ENCODE measurements at places on chromosomes 6 and 20.

DNA sequence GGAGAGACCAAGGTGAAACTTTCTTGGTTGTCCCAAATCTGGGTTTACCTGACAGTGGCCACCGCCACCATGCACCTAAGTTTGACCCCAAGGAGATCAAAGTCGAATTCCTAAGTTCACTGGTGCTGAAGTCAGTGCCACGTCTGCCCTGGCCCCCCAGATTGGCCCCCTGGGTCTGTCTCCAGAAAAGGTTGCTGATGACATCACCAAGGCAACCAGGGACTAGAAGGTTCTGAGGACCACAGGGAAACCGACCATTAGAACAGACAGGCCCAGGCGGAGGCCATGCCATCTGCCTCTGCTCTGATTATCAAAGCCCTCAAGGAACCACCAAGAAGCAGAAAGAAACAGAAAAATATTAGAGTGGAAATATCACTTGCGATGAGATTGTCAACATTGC is 91.2 kb downstream of the DLL1 start:
- no peak for DNase-seq

GRCh38 chr6:12679341-12679740 is 37.2 kb upstream of the PHACTR1 start:
- no peak for DNase-seq

GRCh38 chr6:139728876-139729427 is 354.5 kb upstream of the CITED2 start:
- DNase-seq, result no peak

DNA sequence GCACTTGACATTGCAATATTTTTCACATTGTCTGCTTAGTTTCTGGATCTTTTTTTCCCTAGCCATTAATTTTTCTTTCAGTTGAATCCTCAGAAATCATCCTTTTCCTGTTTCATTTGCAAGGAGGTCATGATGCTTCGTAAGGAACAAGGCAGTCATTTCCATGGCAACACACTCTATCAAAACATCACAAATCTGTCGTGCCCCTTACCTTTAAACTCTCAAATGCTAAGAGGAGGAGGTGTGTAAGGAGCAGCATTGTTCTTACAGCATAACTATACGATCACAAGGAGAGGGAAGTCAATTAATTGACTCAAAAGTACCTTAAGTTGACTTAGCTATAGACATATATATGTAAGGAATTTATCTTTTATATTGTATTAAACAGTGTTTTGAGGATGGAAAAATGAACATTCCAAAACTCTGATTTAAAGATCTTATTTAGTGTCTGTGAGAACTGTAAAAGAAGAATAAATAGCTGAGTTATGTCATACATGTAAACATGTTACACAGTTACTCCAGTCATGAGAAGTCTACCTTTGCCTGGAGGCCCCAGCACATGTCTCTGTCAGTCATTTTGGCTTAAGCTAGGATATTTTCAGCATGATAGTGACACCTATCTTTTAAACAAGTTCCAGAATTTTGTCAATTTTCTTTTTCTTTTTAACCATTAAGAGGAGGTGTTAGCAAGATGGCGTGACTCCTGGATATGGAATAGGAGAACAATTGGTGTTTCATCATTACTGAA is 41.6 kb downstream of the CDKAL1 start:
- DNase-seq, result no peak

DNA sequence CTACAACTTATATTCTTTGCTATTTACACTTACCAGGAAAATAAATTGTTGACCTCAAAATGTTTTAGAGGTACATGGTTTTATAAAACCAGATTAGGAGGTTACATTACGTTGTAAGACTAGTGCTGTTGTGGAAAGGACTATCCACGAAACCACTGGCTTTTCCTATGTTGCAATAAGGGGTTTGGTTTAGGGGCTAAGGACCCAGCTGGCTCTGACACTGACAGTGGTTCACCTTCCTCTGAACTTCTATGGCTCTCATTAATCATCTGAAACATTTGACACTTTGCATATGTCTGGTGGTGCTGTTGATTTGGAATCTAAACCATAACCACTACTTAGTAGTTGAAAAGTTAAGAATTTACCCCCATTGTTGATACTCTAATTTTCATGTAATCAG is 186.7 kb downstream of the NKAIN2 start:
- DNase-seq, result no peak

DNA sequence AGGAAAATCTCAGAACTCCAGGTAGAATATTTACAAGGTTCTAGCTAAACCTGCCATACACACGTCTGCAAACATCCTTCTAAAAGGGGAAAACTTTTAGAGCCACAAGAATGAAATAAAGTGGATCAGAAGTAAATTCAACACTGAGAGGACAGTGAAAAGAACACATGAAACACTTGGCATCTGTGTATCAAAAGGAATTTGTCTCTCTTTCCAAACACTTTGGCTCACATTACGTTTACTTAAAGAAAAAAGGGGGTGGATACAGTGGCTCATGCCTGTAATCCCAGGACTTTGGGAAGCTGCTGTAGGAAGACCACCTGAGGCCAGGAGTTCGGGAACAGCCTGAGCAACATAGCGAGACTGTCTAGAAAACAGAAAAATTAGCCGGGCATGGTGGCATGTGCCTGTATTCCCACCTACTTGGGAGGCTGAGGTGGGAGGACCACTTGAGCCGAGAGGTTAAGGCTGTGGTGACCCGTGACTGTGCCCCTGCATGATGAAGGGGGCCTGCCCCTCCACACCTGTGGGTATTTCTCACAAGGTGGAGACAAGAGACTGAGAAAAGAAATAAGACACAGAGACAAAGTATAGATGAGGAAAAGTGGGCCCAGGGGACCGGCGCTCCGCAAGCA is 35.4 kb downstream of the NINL start:
- no peak for DNase-seq

DNA sequence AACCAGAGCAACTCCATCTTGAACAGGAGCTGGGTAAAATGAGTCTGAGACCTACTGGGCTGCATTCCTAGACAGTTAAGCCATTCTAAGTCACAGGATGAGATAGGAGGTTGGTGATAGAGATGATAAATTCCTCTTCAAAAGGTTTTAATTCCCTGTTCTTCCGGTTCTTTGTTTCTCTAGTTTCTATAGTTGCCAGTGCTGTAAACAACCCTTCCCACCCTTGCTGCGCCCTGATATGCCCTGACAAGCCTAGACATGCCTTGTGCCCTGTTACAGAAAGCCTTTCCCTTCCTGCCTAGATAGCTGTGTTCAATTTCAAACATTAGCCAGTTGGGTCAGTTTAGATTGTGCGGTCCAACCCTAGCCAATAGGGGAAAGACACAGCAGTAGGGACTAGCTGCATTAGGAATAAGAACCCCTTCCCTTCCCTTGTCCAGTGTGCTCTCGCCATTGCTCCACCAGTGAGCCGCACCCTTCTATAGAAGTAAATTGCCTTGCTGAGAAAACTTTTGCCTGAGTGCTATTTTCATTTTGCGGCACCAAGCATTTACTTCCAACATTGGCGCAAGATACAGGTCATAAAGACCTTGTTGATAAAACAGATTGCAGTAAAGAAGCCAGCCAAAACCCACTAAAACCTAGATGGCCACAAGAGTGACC is 52.5 kb upstream of the CCN2 start:
- DNase-seq, result no peak

DNA sequence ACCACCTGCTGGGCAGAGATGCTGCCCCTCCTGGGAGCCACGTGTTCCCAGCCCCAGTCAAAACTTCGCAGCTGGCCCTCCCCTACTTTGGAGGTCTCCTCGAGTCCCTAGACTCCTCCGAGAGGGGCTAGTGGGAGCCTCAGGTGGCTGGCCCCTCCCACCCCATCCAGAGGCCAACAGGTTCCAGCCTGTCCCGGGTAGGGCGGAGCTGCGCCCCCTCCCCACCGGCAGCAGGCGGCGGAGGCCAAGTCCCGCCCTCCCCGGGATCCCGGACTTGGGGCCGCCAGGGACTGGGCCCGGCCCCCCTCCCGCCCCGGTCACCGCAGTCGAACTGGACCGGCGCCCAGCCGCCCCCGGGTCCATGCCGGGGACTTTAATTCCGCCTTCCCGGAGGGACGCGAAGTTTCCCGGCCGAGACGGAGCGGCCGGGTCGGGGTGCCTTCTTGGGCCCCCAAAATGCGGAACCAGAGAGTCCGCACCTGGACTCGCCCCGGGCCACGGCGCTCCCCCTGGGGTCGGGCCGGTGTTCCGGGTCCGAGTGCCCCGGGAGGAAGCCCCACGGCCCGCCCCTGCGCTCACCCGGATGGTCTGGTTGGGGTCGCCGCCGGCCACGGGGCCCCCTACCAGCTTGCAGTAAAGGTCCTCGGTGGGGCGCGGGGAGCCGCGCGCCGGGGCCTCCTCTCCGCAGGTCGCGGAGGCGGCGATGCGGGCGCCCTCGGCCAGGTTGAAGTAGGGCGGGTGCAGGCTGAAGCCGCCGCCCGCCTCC is 559 bp downstream of the LAMA5 start:
- no peak for DNase-seq

- DNase-seq, result no peak
These were observed 85.6 kb downstream of the GPR6 start for GRCh38 chr6:110063594-110064263.

- DNase-seq, result no peak
These were observed 16.9 kb downstream of the SRC start for GRCh38 chr20:37362821-37363220.

DNA sequence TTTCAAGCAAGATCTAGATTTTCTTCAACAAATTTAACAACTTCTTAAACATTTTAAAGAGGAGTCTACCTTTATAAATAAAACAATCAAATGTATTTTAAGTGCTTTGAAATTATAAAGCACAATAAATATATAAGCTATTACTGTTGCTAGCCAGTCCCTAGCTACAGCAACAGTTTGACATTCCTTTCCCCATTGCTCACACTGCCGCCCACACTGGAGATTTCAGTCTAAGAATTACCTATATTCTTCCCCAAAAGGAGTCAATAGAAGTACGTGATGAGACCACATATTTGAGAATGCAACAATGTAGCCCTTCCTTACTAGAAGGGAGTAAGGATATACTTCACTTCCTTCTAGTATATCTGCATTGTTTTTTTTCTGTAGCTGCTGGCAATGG is 65.3 kb upstream of the RNF146 start:
- DNase-seq, result no peak

- no peak for DNase-seq
These were observed 132.4 kb downstream of the ELOVL4 start for GRCh38 chr6:79814940-79815339.

DNA sequence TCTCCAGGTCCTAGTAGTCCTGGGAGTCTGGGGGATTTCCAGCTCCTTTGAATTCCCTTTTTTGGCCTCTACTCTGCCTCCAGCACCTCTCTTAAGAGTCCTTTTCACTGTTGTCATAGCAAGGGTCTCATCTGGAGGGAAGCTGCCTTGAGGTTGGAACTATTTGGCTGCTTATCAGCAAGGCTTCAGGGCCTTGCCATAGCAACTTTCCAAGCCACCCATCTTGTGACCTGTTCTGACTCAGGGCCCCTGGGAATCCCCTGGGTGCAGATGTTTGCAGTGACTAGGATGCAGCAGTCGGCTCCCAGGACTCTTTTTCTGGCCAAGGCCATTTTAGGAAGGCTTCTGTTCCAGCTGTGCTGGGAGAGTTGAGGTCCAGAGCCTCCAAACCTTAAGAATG is 12.4 kb downstream of the PKIG start:
- peak; percentile 42 for DNase-seq

GRCh38 chr20:4929686-4930397 is 71.5 kb downstream of the SLC23A2 start:
- DNase-seq, result no peak

GRCh38 chr6:110708295-110708950 is 106.8 kb downstream of the CDK19 start:
- no peak for DNase-seq

GRCh38 chr6:96794980-96795379 is 42.3 kb downstream of the GPR63 start:
- DNase-seq, result no peak

GRCh38 chr6:115896538-115897129 is 164.1 kb downstream of the FRK start:
- DNase-seq, result no peak

- no peak for DNase-seq
These were observed 4.9 kb downstream of the MTCL3 start for GRCh38 chr6:127514179-127514772.

GRCh38 chr20:47274401-47275108 is 81.9 kb downstream of the ZMYND8 start:
- peak; percentile 14 for DNase-seq

- no peak for DNase-seq
These were observed 53.3 kb upstream of the SLC22A23 start for GRCh38 chr6:3510178-3510577.

DNA sequence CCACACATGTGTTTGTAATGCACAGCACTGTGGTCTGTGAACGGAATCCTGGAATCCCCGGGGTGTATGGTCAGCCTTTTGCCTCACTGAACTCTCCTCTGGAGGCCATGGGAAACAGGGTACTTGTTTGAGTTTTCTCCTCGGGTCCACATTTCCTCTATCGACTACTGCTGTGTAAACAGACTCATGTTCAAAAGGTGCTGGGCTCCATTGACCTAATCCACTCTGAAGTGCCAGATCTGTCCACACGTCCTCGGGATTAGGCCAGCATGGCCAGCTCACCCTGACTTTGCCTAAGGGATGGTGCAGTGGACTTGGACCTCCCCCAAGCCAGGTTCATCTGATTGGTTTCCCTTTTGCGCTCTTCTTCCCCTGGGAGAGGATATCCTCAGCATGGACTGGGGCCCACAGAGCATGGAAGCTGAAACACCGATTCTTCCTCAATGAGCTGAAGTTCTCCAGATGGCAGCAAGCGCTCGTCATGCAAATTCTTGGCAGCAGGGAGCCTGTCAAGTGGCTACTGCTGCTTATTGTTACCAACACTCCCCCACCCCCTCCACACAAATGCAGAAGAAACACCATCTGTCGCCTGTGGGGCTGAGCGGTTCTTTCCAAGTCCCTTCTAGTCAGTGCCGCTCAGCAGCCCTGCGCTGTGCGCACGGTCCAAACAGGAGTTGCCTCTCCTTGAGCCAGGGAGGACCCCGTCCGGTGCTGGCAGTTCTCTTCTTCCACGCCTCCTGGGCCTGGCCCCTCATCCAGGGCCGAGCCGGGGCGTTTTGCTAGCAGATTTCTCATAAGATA is 292.6 kb upstream of the MARCKS start:
- no peak for DNase-seq

- DNase-seq, result no peak
These were observed 28.3 kb downstream of the PREX1 start for GRCh38 chr20:48799328-48800105.

DNA sequence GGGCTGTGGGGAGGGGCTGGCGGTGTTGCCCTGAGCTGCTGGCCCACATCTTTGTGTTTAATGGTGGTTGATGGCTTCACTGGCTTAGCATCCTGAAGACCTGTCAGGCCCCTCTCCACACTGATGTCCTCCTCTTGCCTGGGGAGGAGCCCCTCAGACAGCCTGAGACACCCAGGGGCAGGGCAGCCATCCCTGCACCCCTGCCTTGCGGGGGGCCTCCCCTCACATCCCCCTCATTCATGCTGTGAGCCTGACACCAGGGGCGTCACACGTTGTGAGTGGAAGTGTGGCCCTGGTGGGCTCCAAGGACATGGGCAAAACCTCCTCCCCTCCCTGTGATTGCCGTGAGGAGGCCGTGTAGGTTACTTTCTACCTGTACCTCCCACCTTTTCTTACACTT is 152.7 kb downstream of the DTNBP1 start:
- no peak for DNase-seq

- no peak for DNase-seq
These were observed 39.6 kb upstream of the MPC1 start for GRCh38 chr6:166422201-166422940.
